AG09309 (cell line): ENCODE measurements at places on chromosomes 1 and 21.

GRCh38 chr1:213782941-213783672, 204.7 kb upstream of the PROX1 start:
- no peak for DNase-seq

DNA sequence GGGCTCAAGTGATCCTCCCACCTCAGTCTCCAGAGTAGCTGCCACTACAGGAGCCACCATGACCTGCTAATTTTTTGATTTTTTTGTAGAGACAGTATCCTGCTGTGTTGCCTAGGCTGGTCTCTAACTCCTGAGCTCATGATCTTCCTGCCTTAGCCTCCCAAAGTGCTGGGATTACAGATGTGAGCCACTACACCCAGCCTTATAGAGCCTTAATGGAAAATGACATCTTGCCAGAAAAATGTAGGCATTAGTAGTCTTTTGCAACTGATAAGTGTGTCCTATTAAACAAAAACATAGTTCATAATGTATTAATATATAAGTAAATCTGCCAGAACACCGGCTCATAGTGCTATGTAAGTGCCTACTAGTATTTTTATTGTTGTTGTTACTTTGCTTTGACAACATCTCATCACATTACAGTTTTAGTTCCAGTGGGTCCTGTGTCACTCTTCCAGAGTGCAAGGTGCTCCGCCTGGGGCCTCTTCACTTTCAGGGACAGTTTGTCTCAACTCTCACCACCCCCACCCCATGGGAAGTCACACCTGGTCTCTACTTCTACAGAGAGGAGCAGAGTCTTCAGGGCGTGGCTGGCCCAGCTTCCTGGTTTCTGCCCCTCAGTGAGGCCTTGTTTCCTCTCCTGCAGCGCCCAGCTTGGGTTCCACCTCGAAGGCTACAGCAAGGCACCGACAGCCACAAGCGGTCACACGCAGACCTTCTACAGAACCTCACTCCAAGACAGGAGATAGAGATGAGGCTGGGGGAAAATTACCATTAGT, 30.1 kb downstream of the RHOU start:
- no peak for DNase-seq

GRCh38 chr1:57633056-57633455, 209.2 kb upstream of the DAB1 start:
- no peak for DNase-seq

- no peak for DNase-seq
Observed at GRCh38 chr1:18452550-18452949, 28.2 kb upstream of the KLHDC7A start.

GRCh38 chr1:234589064-234589800, 20.7 kb downstream of the IRF2BP2 start:
- DNase-seq = no peak

DNA sequence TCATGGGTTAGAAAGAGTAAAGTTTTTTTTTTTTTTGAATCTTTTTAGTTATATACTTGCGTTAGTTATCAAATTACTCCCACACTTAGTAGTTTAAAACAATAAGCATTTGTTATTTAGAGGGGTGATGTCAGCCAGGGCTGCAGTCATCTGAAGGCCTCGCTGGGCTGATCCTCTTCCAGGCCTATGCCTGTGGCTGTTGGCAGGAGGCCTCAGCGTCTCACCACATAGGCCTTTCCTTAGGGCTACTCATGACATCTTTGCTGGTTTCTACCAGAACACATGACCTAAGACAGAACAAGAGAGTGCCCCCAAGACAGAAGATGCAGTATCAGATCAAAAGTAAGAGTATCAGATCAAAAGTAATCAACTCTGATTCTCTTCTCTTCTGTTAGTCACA, 167.4 kb downstream of the HHAT start:
- peak; percentile 32 for DNase-seq

- no peak for DNase-seq
Observed at GRCh38 chr1:25030674-25031589, 100.9 kb upstream of the RUNX3 start.

GRCh38 chr1:117598489-117598888, 7.4 kb upstream of the TENT5C start:
- no peak for DNase-seq

GRCh38 chr1:45926330-45926729, 122.9 kb downstream of the MAST2 start:
- no peak for DNase-seq

DNA sequence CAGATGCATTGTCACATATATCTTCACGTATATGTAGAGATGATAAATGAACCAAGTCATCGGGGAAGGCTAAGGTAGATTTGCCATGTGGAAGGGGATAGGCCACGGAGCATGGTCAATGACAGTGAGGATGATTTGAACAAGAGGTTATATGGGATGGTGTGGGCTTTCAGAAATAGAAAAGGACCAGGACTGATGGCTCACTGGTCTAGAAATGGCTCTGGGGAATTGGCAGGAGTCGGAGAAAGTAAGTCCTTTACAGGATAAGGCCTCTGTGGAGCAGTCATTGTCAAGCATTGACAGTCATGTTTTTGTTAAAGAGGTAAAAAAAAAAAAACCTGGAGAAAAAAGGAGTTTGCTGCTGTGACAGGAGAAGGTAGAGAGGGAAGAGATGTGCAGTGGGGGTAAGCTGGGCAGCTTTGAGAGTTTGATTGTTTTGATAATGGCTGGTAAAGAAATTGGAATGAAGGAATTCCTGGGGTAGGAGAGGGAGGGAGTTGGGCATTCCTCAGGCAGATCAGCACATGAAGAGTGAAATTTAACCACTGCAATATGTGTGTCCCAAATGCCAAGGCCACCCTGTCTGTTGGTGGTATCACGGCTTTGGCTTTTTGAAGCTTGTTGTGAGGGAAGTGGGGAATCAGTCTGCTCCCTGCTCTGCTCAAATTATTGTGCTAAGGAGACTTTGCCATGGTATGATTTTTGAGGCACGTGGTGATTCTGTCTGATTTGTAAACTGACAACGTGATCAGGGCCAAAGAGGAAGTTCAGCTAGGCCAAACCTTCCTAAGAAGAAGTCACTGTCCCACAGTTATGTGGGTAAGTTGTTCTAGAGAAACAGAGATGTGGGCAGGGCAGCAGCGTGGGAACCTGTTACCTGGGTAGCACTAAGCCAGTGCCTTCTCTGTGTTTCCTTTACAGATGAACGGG, 26.0 kb downstream of the MACF1 start:
- no peak for DNase-seq

DNA sequence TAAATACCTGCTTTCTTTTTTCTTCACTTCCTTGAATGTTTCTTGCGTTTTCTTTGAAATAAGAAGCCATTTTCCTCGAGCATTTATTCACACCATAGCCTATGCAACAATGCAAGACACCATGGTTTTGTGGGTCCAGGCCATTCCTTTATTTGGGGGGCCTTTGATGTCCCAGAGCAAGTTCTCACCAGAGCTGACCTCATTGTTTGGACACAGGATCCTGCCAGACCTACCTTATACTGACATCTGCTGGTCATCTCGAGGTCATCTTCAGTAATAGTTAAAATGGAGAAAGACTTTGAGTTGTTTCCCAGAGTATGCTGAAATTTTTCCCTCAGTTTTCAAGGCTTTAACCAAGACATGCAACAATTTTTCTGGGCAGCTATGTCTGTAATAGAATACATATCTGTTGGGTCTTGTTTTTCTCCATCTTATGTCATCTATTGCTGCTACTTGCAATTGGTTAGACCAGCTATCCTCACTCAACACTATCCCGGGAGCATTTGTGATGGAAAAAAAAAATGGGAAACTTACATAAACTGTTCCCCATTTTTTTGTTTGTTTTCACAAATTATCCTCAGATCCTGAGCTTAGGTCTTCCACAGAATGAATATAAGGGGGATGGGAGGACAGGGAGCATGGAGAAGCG, 34.0 kb upstream of the BACE2 start:
- peak; percentile 11 for DNase-seq

DNA sequence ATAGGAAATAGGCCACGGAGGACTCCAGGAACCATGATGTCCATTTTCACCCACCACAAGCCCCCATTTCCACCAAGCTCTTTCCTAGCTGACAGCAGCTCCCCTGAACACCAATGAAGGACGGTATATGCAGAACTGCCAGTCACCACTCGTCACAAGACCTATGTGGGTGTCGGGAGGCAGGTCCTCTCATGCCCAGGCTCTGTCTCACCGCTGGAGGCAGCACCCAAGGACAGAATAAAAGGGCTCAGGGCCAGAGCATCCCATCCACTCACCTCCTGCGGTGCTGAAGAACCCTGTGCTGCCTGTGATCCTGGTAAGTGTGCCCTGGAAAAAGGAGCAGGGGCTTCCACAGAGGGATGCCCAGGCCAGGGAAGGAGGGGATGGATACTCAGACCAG, at the start of gene LCE1F:
TSS of gene LCE1F (plus strand) at position 266 of the 400 bp plus-strand sequence. CDS start 1,232 bp downstream, outside the sequence.
- DNase-seq = no peak

GRCh38 chr1:206041640-206042039, 11.3 kb upstream of the RHEX start:
- no peak for DNase-seq

- peak; percentile 57 for DNase-seq
Observed at GRCh38 chr1:241592273-241592958, 47.8 kb downstream of the CHML start.

DNA sequence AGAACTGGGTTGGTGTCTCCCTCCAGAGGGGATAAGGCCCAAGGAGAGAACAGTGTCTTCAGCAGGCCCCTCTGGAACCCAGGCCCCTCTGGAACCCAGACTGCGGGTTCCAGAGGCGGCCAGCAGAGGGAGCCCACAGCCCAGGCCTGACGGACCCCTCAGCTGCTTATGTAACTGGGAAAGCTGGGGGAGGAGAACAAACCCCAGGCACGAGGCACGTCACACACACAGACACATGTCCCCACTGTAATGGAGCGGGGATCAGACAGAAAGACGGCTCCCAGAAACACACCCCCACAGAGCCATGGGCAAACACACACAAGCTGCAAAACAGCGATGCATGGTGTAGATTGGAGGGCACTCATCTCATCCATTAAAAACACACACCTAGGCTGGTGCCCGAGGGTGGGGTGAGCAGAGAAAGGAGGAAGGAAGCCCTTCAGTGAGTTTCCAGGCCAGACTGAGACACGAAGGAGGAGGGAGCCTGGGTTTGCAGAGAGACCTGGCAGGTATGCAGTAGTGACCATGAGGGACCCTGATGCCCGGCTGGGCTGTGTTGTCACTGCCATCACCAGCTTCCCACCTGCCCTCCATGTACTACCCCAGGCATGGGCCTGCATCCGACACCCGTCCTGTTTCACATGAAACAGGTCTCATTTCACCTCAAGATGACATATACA, 2.8 kb upstream of the IGSF8 start:
- DNase-seq = no peak

DNA sequence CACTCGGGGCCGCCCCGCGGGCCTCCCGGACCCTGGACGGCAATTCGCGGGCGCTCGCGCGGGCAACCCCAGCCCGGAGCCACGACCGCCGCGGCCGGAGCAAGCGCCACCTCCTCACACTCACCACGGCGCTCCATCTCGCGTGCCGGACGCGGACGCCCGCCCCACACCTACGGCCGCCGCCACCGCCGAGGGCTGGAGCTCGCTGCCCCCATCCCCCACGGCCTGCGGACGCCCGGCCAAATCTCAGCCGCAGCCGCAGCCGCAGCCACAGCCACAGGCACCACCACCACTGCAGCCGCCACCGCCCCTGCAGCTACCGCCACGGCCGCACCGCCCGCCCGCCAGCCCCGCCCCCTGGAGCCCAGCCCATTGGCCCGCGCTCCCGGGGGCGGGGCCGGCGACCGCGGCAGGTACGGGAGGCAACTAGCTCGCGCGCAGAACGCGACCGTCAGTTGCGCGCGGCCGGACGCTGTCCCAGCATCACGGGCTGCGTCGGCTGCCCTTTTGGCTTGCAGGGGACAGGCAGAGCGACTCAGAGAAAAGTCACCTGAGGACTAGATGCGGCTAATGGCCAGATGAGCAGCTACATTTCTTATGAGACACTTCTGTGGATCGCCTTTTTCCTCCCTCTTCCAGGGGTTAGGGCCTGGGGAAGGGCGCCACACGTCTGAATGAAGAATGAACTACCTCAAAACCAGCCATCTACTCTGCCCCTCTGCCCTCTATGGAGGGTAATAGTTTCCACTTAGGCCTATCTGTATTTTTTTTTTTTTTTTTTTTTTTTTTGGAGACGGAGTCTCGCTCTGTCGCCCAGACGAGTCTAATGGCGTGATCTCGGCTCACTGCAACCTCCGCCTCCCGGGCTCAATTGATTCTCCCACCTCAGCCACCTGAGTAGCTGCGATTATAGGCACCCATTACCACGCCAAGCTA, at the start of gene ARHGAP29:
TSS of gene ARHGAP29 (minus strand) at position 294 of the 936 bp plus-strand sequence. CDS start 5,973 bp downstream, outside the sequence.
- no peak for DNase-seq

GRCh38 chr1:33852711-33853110, 11.2 kb upstream of the HMGB4 start:
- peak; percentile 46 for DNase-seq

DNA sequence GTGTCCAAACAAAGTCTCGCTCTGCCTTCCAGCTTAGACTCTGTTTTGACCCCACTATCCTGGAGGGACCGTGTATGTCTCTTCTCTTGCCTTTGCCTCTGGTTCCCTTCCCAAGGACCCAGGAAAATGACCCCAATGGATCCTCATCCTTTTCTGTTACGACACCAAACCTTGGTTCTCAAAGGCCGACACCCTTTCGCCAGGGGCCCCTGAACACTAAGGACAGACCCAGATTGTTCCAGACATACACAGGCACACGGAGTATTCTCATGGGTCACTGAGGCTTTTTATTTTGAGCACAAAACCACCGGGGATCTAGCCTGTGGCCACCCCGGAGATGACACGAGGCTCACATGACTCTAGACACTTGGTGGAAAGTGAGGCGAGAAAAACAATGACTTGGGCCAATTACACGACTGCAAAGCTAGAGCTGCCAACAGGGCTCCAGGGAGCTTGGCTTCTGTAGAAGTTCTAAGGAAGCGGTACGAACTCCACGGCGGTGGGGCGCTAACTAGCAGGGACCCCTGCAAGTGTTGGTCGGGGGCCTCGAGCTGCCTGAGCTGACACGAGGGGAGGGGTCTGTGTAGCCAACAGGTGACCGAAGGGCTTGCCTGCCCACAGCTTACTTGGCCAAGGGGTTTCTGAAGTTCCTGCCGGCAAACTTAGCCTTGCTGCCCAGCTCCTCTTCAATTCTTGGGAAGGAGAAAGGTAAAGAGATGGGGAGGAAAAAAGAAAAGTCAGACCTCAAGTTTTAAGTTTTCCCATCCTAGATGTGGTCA, 17.6 kb downstream of the ENO1 start:
- DNase-seq = no peak

DNA sequence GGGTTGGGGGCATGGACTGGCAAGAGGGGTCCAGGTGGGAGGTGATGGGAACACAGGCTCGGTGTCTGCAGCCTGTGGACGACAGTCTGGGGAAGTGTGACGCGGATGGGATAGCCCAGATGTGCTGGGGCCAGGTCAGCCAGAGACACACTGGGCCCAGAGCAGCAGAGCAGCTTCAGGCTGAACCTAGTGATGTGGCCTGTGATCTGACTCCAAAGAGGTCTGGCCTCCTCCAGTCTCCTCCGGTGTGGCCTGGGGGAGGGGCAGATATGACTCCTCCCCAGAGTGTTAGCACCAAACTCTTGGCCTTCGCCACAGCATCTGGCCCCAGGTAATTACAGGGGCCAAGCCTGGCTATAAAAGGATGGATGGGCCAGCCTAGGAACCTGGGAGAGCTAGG, 13.5 kb downstream of the EFNA3 start:
- no peak for DNase-seq

GRCh38 chr1:223041481-223041880, 101.6 kb downstream of the TLR5 start:
- no peak for DNase-seq
